Spinal cord (tissue), 10 donors: ENCODE measurements at places on chromosomes 3 and 15. TPM values are rescaled to one million over a fixed set of nuclear protein-coding genes. Genes with fewer than 3 reads are reported as not detected.
A peak's percentile ranks its signal among the peaks of the same experiment; 100 is the strongest.

- H3K4me3 ChIP-seq = no peak overlapping the region
- H3K36me3 ChIP-seq = no peaks in the 10 kb centered on the region
- no peak for DNase-seq
- H3K27ac ChIP-seq = no peak overlapping the region
- H3K4me1 ChIP-seq = no peaks in the 10 kb centered on the region
Observed at GRCh38 chr3:27699067-27699466, 23.1 kb downstream of the EOMES start.

DNA sequence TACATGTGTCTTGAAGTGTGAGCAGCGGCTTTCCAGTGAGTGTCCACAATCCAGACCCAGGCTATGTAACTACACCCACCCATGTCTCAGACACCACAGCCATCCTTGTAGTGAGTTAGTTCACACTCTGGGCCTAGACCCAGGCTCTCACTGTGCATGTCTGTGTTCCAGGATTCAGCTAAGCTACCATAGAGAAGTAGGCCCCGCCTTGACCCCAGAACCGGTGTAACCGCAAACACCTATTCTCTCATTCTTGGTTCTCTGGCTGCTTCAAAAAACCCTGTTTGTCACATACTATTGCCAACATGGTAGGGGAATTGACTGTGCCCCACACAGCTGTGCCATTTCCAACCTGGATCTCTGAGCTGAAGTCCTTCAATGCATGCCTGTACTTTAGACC is 560.6 kb downstream of the RSL24D1 start:
- no peaks in the 10 kb centered on the region for H3K4me1 ChIP-seq
- no peak for DNase-seq

DNA sequence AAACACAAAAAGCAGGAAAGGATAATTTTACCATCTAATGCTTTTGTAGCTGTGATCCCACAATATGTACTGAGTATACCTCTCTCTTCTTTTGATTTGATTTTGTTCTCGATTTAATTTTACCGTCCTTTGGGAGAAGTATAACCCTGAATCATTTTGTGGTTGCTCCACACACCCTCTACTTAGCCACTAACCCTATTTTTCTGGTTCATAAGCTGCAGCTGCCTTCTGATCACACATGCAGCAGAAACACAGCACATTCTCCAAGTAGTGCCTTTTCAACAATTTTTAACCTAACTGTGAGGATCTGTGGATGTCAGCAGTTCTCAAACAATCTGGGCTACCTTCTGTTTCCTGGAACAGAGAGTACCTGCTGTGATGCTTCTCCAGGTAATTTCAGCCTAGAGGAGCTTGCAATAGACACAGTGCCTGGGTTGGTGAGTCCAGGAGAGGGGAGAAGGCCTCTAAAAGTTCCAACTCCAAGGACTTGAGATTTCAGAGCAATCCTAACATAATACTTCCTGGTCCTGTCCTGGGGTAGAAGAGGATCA is 40.3 kb downstream of the HGD start:
- H3K36me3 ChIP-seq = no peaks in the 10 kb centered on the region
- no peak for DNase-seq
- no peak overlapping the region for H3K27ac ChIP-seq
- no peaks in the 10 kb centered on the region for H3K27me3 ChIP-seq

- no peak overlapping the region for H3K27ac ChIP-seq
- peaks cover 45% of the 10 kb centered on the region for H3K4me1 ChIP-seq
- H3K27me3 ChIP-seq = no peaks in the 10 kb centered on the region
- H3K36me3 ChIP-seq = peaks cover 76% of the 10 kb centered on the region
Observed at GRCh38 chr15:74620636-74621545, 5.3 kb downstream of the CLK3 start.

GRCh38 chr15:52789601-52790168 is 451 bp downstream of the ONECUT1 start:
- H3K4me3 ChIP-seq = peak overlapping the region; percentile 42
- H3K27me3 ChIP-seq = peaks cover 97% of the 10 kb centered on the region
- no peaks in the 10 kb centered on the region for H3K36me3 ChIP-seq
- no peak for DNase-seq

GRCh38 chr3:28139967-28140634 is 101.3 kb upstream of the CMC1 start:
- H3K36me3 ChIP-seq = no peaks in the 10 kb centered on the region
- no peak overlapping the region for H3K27ac ChIP-seq

- H3K27me3 ChIP-seq = no peaks in the 10 kb centered on the region
- no peak for DNase-seq
- H3K4me1 ChIP-seq = peaks cover 11% of the 10 kb centered on the region
- no peak overlapping the region for H3K27ac ChIP-seq
Observed at GRCh38 chr3:53626876-53627275, 132.5 kb downstream of the CACNA1D start.

DNA sequence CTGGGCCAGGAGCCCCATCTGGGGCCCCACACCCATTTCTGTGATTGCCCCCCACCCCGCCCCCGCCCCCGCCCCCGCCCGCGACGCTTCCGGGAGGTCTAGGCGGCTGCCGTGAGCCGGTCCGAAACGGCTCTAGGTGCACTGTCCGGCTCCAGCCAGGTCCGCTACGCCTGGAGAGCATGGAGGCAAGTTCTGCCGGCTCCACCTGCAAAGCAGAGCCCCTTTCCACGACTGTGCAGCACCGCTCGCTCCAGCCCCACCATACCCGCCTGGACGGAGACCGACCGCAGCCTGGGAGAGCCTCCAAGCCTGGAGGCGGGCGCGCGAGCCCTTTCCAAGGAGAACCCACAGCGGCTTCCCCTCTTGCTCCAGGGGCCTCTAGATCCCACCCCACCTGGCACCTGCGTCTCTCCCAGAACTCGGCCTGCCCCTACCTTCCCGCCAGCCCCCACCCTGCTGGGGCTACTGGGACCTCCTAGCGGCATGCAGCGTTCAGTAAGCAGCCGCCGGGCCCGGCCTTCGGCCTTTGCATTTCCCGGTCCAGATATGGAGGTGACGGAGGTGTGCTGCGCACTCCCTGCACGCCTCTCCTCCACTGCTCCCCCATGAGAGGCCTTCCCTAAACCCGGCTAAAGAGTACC is 66.2 kb downstream of the KLF13 start:
- no peak overlapping the region for H3K27ac ChIP-seq
- DNase-seq = no peak
- peak overlapping the region; percentile 43 for H3K4me3 ChIP-seq
- H3K27me3 ChIP-seq = peaks cover 20% of the 10 kb centered on the region

GRCh38 chr3:162555761-162556160 is 1059.2 kb downstream of the OTOL1 start:
- no peak overlapping the region for H3K27ac ChIP-seq
- H3K27me3 ChIP-seq = no peaks in the 10 kb centered on the region
- peak; percentile 10 for DNase-seq
- H3K4me3 ChIP-seq = no peak overlapping the region

- no peaks in the 10 kb centered on the region for H3K4me1 ChIP-seq
- no peak overlapping the region for H3K4me3 ChIP-seq
- H3K27ac ChIP-seq = no peak overlapping the region
- DNase-seq = no peak
- H3K27me3 ChIP-seq = no peaks in the 10 kb centered on the region
- no peaks in the 10 kb centered on the region for H3K36me3 ChIP-seq
Observed at GRCh38 chr15:48624700-48625099, 20.8 kb downstream of the FBN1 start.

- H3K4me1 ChIP-seq = no peaks in the 10 kb centered on the region
- H3K36me3 ChIP-seq = no peaks in the 10 kb centered on the region
- H3K4me3 ChIP-seq = no peak overlapping the region
- H3K27me3 ChIP-seq = no peaks in the 10 kb centered on the region
- H3K27ac ChIP-seq = no peak overlapping the region
Observed at GRCh38 chr15:49847423-49848281, 226.8 kb downstream of the DTWD1 start.

DNA sequence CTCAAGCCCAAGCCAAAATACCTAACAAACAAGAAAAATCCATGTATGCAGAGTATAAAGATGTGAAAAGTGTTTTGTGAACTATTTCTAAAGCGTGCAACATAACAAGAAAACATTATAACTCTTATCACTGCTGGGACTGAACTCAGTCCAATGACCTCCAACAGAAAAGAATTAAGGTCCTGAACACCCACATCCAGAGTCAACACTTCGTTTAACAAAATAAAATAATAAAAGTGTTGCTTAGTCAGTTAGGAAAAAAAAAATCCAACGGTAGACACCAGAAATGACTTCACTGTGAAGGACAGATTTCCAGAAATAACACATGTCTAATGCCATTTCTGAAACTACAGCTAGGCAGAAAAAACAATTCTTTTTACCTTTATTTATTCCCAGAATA is 28.0 kb downstream of the MB21D2 start:
- DNase-seq = no peak
- H3K4me3 ChIP-seq = no peak overlapping the region
- H3K27me3 ChIP-seq = no peaks in the 10 kb centered on the region
- H3K27ac ChIP-seq = no peak overlapping the region
- peaks cover 3% of the 10 kb centered on the region for H3K4me1 ChIP-seq
- H3K36me3 ChIP-seq = no peaks in the 10 kb centered on the region

DNA sequence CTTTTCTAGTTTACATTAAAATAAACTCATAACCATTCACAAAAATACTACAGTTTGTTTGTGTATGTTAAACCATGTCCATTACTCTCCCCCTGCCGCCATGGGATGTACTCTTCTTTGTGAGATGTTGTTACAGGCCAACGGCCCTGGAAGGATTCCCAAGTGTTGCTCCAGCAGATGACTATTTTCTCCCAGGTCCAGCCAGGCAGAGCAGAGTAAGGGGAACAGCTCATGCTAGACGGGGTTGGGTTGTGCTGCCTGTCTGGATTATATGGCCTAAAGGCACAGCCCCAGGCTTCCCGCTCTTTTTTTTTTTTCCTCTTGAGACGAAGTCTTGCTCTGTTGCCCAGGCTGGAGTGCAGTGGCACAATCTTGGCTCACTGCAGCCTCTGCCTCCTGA is 24.5 kb upstream of the SLCO2A1 start:
- peaks cover 4% of the 10 kb centered on the region for H3K4me1 ChIP-seq
- H3K36me3 ChIP-seq = no peaks in the 10 kb centered on the region
- H3K4me3 ChIP-seq = no peak overlapping the region
- no peak for DNase-seq
- H3K27me3 ChIP-seq = no peaks in the 10 kb centered on the region

- H3K27me3 ChIP-seq = no peaks in the 10 kb centered on the region
- H3K4me3 ChIP-seq = no peak overlapping the region
- H3K4me1 ChIP-seq = no peaks in the 10 kb centered on the region
- H3K27ac ChIP-seq = no peak overlapping the region
- H3K36me3 ChIP-seq = no peaks in the 10 kb centered on the region
Observed at GRCh38 chr3:58754074-58754473, 87.5 kb upstream of the FAM3D start.

DNA sequence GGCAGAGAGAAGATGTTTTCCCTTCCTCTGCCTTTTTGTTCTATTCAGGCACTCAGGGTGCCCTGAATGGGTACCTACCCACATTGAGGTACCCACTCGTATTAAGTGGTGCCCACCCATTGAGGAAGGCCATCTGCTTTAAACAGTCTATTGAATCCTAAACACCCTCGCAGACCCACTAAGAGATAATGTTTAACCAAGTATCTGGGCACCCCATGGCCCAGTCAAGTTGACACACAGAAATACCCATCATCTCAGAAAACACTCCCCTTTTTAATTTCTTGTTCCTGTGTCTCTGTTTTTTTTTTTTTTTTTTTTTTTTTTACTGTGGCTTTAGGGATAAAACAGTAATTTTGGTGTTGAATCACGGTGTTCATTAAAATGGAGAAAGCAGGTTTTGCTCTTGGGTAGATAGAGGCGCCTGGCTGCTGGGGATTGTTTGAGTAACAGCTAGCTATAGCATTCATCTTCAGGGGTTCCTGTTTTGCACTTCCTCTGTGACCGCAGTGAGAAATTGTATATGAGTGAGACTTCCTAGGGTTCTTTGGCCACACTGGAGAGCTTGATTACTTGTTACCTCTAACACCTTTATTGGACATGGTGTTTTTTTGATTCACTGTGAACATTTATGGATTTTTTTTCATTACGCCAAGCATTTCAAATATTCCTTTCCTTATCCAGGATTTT is 259.1 kb downstream of the PTPRG start:
- H3K27ac ChIP-seq = no peak overlapping the region
- H3K4me3 ChIP-seq = no peak overlapping the region
- no peaks in the 10 kb centered on the region for H3K36me3 ChIP-seq
- DNase-seq = no peak
- H3K27me3 ChIP-seq = no peaks in the 10 kb centered on the region

DNA sequence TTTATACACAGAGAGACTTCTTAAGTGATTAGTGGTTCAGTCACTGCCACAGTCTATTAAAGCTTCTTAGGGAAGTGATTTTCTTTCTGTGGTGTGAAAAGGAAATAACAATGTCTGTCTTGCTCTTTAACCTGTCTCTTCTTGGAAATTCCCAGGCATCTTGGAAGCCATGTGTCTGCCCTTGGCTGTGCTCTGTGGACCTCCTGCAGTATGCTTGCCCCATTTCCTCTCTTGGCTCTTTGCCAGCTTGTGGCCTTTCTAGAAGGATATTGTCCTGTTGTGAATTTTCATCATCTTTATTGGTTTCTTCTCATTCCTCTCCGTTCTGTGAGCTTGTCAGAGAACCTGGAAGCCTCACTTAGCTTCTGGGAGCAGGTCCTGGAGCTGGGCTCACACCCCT is 338.4 kb upstream of the C2CD4B start:
- H3K27me3 ChIP-seq = no peaks in the 10 kb centered on the region
- no peak overlapping the region for H3K27ac ChIP-seq
- H3K36me3 ChIP-seq = no peaks in the 10 kb centered on the region

GRCh38 chr3:52432691-52433141 is 12.2 kb downstream of the SEMA3G start:
- peaks cover 48% of the 10 kb centered on the region for H3K4me1 ChIP-seq
- no peaks in the 10 kb centered on the region for H3K36me3 ChIP-seq
- H3K4me3 ChIP-seq = no peak overlapping the region
- peak overlapping the region; percentile 36 for H3K27ac ChIP-seq

DNA sequence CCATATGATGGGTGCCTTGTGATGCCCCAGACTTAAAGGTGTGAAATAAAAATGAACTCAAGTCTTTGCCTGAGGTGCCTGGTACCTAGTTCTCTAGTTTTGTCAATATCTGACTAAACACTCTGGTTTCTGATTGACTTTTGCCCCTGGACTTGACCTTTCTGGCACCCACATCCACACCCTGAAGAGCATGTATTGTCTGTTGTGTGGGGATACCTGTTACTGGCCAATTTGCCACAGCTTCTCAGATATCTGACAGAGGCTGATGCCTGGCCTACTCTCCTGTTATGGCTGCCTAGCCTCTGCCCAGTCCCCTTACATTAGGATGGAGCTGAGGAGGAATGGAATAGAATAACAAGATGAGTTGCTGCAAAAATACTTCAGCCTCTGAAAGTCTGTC is 3.6 kb downstream of the ZBTB38 start:
- no peak overlapping the region for H3K4me3 ChIP-seq
- no peaks in the 10 kb centered on the region for H3K36me3 ChIP-seq
- H3K27me3 ChIP-seq = no peaks in the 10 kb centered on the region
- DNase-seq = no peak

The CSTA gene
- polyA plus RNA-seq = not detected

The P2RY1 gene
- 28.0 TPM for polyA plus RNA-seq

The XYLB gene
- polyA plus RNA-seq = 4.0 TPM

The SHF gene
- polyA plus RNA-seq = 60.1 TPM

The ARHGAP31 gene
- 25.3 TPM for polyA plus RNA-seq

The TEX264 gene
- polyA plus RNA-seq = 45.5 TPM

The MCF2L2 gene
- polyA plus RNA-seq = 19.2 TPM

The C3orf70 gene
- polyA plus RNA-seq = 55.0 TPM

The LDHAL6B gene
- polyA plus RNA-seq = 0.32 TPM

The CYP11A1 gene
- 2.1 TPM for polyA plus RNA-seq

The CIDEC gene
- 0.24 TPM for polyA plus RNA-seq
